Activated T-helper 2 cell treated with anti-CD3 and anti-CD28 coated beads, Interferon-gamma antibody, Interleukin-2, Interleukin-4, amounts not matched to agents 10 μg/mL and 5 μg/mL and 100 μg/mL, durations not matched to agents 14 hours and 24 hours and 36 hours (primary cell): ENCODE measurements at places on chromosomes 6 and 20. TPM values are rescaled to one million over a fixed set of nuclear protein-coding genes. Genes with fewer than 3 reads are reported as not detected.

DNA sequence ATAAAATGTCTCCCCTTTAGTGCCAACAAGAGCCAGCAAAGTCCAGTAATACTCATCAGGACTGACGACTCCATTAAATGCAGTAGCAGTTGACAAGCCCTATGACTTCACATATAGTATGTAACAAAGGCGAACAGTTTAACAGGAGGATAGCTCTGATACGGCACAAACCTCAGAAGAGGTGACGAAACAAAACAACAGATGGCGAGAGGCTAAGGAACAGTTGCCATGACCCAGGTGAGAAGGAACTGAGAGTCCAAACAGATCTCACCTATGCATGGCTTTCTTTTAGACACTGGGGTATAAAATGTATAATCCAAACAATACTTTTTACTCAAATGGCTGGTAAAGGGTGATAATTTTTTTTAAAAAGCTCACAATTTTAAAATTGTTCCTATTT, 37.1 kb downstream of the SYNE1 start:
- DNase-seq: no peak

The GNAS-AS1 gene
- 1.7 and 1.9 TPM in 2 replicates for total RNA-seq

DNA sequence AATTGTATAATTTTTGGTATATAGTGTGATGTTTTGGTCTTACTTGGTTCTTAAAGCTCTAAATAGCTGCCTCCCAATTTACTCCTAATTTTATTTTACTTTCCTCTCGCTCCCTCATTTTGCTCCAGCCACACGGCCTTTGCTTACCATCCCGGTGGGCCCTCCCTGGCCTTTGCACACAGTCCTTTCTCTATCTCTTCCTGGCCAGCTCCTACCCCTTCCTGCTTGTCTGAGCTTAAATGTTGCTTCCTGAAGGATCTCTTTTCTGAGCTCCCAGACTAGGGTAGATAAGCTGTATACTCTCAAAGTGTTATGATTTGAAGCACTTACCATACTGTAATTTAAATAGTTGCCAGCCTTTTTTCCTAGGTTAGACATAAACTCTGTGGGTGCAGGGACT, 121.7 kb downstream of the UTRN start:
- DNase-seq: no peak

GRCh38 chr20:22810626-22811569, 224.2 kb upstream of the SSTR4 start:
- no peak for DNase-seq

DNA sequence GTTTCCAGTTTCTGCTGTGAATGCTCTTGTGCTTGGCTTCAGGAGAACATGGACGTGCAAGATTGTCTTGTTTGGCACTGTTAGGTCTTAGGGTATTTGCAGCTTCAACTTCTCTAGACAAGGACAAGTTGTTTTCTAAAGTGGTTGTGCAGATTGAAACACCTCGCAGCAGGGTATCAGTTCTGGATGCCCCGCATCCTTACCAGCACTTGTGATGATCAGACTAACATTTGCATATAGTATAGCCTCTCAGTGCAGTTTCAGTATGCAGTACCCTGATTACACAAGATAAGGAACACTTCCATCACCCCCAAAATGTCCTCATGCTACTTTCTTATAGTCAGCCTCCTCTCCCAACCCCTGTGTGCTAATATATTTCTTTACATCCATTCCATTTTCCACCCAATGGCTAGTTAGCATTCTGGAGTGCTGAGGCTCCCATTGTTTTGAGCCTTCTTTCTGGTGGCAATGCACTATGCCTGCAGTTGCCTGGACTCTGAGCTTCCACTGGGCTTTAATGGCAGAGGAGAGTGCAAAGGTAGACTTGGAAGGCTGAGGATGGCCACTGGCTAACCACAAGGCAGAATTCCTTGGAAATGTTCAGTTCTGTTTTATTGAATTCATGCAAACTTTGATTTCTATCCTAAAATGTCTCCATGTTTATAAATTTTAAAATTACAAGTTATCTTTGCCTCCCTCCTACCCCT, 35.4 kb downstream of the KIF3B start:
- no peak for DNase-seq

DNA sequence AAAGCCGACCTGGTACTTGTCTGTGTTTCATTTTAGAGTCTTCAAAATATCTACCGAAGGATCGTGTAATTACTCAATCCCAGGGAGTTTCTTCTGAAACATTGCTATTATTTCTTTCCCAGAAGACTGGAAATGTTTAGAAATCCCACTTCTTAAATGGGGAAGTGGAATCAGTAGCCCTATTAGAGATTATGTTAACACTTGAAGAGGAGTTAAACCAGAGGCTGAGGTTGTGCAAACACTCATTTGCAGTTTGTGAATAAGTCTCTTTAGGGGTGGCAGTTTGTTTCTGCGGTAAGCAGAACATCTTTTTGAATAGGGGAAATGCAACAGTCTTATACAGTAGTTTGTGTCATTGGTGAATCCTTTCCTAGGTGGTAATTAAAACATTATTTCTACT, 21.3 kb downstream of the DSP start:
- no peak for DNase-seq

The LY6G6C gene
- total RNA-seq: not detected in 2 replicates

DNA sequence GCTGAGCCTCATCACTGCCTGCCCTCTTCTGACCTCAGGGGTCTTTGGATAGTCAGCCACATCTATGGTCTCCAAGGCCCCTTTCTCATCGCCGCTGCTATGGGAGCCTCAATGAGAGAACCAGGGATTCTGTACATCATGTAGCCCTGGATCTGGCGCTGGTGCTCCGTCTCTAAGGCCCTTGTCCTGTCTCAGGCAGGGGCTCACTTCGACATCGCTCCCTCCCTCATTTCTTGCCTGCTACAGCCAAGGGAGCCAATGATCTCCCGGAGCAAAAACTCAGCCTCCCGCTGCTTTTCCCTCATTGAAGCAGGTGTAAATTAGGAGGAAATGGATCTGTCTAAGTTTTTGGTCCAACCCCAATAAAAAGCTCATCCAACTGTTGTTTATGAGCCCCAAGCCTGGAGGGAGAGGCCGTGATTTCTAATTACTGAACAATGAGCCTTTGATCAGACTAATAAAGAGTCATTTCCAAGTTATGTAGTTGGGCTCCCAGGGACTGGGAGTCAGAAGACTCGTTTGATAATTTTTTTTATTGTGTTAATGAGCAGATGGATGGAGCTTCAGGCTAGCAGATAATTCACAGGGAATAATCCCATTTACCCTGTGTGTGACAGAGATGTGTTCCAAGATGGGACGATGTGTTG, 30.9 kb downstream of the LBP start:
- DNase-seq: no peak

The STX11 gene
- 19.2 and 19.7 TPM in 2 replicates for total RNA-seq

DNA sequence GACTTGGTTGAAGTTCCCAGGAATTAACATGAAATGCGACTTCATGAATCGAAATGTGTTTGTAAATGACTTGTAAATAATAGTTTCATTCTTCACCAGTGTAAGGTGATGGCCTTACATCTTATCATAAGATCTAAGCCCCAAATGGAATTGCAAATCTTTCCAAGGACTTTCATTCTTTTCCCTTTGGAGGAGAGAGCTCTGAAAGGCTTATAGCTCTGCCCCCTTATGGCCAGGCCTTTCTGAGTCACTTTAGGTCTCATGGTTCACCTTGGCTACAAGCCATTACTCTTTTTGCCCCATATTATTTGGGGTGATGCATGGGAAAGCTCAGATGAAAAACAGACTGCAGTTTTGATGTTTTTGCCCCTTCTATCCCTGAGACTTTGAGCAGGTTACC, 209.1 kb upstream of the BMP2 start:
- no peak for DNase-seq

The WFDC12 gene
- not detected in 2 replicates for total RNA-seq

DNA sequence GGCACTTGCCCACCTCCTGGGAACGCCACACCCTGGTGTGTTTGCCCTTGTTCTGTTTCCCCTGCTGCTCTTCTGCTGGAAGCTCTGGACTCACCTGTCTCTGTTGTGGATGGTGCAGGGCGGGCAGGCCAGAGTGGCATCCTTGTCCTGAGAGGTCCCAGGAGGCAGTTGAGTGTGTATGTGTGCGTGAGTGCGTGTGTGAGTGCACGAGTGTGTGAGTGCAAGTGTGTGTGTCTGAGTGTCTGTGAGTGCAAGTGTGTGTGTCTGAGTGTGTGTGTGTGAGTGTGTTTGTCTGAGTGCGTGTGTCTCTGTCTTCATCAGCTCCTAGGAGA, 12.2 kb downstream of the IGF2R start:
- no peak for DNase-seq

The DIDO1 gene
- total RNA-seq: 57.9 and 59.8 TPM in 2 replicates

GRCh38 chr20:52420805-52421204, 229.2 kb upstream of the ZFP64 start:
- no peak for DNase-seq

The LAMA2 gene
- 0.05 and 0.23 TPM in 2 replicates for total RNA-seq

DNA sequence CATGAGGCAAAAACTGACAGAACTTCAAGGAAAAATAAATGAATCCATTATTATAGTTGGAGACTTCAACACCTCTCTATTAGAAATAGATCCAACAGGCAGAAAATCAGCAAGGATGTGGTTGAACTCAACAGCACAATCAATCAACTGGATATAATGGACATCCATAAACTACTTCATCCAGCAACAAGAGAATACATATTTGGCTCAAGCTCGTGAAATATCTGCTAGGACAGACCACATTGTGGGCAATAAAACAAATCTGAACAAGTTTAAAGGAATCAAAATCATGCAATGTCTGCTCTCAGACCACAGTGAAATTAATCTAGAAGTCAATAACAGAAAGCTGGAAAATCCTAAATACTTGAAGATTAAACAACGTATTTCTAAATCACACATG, 362.6 kb downstream of the CD109 start:
- DNase-seq: no peak

DNA sequence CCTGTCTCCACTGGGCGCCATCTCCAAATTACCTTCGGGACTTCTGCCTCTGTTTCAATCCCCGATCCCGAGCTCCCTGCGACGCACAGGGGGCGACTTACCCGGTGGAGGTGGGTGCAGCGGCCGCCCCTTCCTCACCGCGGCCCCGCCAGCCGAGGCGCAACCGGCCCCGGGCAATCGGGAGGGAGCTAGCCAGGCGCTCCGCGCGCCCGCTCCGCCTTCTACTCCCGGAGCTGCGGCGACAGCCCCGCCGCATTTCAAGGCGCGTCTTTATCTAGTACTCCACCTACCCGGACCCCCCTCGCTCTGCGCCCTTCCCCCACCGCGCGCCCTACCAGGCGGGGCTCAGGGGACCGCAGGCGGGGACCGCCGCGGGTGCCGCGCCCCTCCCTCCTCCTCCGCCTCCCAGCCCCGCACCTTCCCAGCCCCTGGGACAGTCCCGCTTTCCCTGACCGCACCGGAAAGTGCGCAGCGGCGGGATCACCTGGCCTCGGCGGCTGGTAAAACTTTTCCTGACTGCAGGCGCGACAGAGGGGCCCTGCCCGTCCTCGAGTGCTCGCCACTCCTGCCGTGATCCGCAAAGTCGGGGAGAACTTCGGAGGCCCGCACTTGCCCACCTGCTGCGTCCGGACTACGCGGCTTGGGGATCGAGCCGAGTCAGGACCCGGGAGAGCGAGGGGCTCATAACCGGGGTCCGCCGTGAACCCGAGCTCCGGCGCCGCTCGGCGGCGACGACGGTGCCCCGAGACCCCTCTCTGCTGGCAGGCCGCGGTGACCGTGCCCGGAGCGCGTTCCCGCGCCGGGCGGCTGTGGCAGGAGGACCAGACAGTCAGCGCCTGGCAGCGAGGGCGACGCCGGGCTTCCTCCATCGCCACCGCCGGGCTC, 8.0 kb upstream of the NKX2-2 start:
- DNase-seq: no peak

GRCh38 chr20:24503352-24503931, 34.0 kb downstream of the SYNDIG1 start:
- DNase-seq: no peak

DNA sequence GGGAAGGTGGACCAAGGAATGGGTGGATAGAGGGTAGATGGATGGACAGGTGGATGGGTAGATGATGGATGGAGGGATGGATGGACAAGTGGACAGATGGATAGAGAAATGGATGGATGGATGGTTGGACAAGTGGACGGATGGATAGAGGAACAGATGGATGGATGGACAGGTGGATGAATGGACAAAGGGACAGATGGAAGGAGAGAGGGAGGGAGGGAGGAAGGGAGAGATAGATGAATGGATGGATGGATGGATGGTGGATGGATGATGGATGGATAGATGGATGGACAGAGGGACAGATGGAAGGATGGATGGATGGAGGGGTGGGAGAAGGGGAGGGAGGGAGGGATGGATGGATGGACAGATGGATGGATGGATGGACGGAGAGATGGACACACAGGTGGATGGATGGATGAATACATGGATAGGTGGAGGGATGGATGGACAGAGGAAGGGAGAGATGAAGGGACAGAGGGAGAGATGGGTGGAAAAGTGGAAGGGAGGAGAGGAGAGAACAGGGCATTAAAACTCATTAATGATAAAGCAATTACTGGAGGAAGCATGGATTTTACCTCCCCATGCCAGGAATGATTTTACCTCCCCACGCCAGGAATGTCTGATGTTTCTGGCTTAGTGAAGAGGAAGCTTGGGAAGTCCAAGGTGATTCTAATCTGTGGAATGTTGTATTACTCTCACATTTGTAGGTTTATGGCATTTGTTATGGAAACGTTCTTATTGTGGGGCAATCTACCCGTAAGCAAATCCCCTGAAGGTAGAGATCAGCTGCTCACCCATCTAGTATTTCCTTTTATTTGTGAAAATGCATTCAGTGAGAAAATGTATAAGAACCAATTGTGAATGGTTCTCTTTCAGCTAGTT, 383.3 kb downstream of the TAF4 start:
- DNase-seq: no peak

The ELOVL2 gene
- not detected in 2 replicates for total RNA-seq

DNA sequence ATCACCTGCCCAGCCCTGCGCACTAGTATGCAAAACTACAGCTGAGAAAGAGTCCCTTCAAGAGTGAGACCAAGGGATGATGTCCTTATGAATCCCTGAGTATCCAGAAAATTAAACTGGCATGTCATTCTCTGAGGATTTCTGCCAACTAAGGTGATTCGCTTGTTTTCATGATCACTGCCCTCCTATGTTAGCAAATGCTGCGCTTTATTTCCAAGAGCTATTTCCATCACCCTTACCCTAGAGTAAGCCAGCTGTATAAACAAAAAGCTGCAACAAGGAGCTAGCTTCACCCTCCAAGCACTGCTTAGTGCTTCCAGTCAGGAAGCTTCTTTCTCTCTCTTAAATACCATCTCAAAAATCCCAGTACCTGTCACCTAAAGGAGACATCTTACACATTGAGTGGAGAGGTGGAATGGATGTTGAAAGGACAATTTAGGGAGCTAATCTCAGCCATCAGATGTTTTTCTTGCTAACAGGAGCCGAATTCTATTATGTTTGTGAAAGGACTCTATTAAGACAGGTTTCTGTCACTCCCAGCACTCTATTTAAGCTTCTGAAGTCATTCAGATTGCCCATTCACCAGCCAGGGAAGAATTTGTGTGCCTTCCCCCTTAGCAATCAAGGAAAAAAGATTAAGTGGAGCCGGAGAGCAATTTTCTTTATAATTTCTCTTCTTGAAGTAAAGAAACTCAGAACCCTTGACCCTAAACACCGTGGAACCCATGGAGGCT, 322.2 kb downstream of the NRN1 start:
- no peak for DNase-seq

The TOX2 gene
- total RNA-seq: 2.4 and 3.0 TPM in 2 replicates

DNA sequence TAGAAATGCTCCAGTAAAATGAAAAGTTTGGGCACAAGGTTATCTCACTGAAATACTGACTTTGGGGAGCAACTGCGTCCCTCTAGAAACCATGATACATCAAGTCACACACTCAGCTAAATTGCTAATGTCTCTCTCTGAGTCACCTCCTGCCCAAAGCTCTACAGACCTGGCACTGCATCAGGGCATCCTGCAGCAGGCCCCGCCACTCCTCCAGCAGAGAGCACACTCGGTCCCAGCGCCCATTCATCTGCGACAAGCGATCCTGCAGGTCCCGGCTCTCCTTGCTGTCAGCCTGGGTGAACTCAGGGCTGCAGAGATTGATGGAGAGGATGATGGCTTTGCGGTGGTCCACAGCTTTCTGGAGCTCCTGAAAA, 329.0 kb downstream of the ESR1 start:
- DNase-seq: no peak
